ENCODE measurements at places on chromosomes 12 and 14.

- no peak for DNase-seq
Observed at GRCh38 chr14:54486685-54487084, 2.1 kb downstream of the GMFB start.

DNA sequence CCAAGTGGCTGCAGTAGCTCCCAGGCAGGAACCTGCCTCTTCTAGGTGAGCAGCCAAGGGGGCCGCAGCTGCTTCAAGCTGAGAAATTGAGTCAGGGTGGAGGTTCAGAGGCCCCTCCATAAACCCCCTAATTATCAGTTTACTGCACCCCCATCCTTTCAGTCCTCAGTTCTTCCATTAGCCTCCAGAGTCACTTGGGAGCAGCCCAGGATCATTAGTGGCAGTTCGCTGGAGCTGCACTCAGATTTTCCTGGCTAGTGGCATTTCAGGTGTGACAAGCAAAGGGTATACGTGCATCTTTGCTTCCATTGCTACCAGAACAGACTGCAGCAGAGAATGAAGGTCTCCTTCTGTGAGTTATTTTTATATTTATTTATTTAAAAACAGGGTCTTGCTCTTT, 358.7 kb downstream of the FUT8 start:
- DNase-seq: no peak

DNA sequence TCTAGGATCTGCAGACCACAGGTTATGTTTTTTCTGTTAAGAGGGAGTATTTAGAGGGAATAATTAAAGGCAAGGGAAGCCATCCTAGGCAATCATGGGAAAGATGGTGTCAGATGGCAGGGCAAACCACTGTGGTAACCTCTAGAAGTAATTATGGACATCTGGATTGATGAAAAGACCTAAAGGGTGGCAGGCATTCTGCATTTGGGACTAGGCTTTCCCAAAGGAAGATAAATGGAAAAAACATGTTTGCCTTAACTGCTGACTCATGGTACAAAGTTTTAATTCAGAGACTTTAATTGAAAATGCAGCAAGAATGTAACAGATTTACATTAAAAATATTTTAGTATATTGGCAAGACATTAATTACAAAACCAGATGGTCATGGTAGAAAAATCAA, 88.1 kb downstream of the TMEM30B start:
- no peak for DNase-seq

- DNase-seq: no peak
Observed at GRCh38 chr12:58007875-58008274, 66.5 kb downstream of the ATP23 start.

- no peak for DNase-seq
Observed at GRCh38 chr12:27260746-27261145, 16.7 kb downstream of the STK38L start.

DNA sequence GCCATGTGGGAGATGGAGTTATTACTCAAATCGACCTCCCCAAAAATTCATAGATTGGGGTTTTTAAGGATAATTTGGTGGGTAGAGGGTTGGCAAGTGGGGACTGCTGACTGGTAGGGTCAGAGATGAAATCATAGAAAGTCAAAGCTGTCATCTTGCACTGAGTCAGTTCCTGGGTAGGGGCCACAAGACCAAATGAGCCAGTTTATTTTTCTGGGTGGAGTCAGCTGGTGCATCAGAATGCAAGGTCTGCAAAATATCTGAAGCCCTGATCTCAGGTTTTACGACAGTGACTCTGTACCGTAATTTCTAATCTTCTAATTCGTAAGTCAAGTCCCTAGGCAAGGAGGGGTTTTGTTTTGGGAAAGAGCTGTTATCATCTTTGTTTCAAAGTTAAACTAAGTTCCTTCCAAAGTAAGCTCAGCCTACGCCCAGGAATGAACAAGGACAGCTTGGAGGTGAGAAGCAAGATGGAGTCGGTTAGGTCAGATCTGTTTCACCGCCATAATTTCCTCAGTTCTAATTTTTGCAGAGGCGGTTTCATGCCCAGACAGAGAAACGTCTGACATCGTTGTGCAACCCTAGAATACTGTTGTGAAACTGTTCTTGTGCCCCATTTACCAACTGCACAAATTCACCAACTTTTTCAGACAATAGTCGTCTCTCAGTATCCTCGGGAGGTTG, 104.5 kb upstream of the SFSWAP start:
- no peak for DNase-seq

DNA sequence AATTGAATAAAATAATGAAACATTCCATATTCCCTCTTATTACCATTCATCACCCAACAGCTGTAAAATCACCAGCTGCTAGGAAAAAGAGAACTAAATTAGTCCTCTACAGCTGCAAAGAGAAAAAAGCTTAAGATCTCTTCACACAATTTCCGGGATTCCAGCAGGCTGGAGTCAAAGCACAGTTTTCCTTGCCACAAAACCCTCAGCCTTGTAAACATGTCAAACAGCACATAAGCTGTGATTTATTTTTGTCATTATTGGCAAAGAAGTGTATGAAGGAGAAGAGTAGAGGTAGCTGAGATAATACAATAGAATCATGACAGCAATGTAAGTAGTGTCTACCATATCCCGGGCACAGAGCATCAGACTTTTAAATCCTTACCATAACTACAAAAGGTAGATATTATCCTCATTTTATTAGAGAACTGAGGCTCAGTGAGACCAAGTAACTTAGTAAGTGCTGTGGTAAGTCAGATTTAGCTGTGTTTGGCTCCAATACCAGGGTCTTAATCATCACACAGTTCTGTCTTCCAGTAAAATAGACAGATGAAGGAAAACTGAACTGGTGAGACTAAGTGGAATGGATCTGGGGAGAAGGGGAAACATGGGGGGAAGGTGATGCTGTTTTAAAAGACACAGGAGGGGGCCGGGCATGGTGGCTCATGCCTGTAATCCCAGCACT, 57.3 kb downstream of the NTN4 start:
- no peak for DNase-seq

GRCh38 chr14:92924247-92924646, 1.3 kb downstream of the CHGA start:
- DNase-seq: no peak

DNA sequence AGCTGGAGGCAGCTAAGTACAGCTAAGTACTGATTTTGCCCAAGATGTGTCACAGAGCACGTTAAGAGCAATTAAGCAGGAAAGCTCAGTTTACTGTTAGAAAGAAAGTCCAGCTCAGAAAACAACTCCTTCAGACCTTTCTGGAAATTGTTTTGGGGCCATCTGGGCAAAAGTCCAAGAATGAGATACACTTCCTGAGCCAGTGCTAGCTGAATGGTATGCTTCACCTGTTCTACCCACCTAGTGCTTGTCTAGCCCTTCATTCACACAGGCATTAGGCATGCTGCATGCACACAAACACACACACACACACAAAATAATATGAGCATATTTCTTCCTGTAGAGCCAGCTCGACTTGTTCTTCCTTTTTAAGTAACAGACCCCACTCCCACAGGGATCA, 6.6 kb upstream of the IKZF4 start:
- DNase-seq: no peak

DNA sequence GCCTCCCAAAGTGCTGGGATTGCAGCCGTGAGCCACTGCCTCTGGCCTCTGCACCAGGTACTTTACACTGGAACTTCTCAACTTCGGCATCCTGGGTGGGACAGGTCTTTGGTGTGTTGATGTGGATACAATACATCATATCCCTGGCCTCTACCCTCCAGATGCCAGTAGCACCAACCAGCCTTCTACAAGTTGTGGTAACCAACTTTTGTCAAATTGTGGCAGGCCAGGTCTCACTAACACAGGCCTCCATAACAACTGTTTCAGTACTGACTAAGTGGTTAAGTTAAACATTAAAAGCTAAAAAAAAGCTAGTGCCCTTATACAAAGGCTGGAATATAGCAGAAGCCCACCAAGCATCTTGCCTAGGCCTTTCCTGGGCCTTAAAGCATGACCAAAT, 232.9 kb downstream of the PCNX1 start:
- DNase-seq: no peak

- no peak for DNase-seq
Observed at GRCh38 chr12:52925717-52926595, 21.1 kb upstream of the KRT8 start.

GRCh38 chr12:55548756-55549155, 646 bp upstream of the OR6C4 start:
- DNase-seq: no peak

GRCh38 chr12:92551853-92552397, 150.9 kb upstream of the PLEKHG7 start:
- no peak for DNase-seq

DNA sequence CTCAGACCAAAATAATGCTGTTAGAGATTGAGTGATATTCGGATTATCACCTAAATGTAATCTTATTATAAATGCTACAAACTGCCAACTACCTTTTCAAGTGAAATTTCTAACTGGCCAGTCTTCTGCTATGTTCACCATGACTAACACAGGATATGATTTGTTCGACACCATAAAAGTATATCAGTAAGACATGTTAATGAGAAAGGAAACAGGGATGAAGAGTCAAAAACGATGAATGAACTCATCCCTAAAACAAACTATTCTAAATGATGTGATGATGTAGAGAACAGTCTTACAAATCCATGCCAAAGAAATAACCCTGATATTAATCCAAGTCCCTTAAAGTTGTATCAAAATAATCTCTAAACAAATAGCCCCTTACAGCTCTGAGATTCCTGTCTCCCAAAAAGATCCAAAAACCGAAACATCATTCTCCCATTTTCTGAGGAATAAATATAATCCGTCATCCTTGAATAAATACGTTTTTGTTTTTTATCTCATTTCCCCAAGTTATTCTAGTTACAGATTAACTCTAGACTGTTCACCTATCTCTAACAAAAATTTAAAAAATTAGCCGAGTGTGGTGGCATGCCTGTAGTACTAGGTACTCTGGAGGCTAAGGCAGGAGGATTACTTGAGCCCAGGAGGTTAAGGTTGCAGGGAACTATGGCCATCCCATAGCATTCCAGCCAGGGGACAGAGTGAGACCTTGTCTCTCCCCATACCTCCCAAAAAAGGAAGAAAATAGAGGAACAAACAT, 9.1 kb downstream of the SCAF11 start:
- no peak for DNase-seq

DNA sequence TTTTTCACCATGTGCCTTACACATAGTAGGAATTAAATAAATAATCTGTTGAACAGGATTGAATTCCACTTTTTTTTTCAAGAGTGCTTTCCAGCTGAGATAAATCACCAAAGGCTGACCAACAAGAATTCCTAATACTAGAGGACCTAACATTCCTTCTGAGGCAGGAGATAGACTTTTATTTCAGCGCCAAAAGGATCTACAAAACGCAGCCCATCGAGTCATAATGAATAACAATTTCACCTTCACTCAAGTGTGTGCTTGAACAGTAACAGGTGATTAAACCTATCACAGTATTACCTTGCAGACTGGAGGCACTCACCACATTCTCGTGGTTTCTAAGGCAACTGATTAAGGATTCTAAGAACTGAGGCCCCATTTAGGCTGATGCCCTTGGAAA, 224.3 kb upstream of the ATP2B1 start:
- DNase-seq: no peak

DNA sequence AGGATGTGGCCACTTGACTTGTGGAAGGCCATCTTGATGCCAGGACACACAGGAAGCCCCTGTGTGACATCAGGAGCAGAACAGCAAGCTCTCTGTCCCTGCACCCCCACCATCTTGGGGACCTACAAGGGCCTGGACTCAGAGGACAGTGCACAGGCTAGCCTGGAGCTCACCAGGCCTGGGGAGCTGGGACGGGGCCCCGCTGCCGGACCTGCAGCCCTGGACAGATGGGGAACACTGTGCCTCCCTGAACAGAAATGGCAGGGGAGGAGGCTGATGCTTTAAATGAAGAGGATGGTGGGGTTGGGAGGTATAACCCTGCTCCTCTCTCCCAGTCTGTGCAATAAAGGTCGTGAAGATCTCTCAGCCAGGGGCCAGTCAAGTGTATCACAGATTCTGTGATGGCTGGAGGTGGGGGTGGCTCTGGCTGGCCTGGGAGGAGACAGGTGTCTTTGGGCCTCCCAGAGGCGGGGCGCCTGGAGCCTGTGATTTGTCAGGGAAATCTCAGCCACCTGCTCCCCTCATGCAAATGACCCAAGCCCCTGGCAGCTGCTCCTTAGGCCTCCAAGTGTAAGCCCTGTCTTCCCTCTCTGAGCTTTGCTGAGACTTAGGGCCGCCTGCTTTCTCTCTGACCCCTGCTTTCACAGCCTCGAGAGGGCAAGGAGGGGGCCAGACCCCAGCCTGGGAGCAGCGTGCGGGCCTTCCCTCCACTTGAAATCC, 1.1 kb upstream of the GNB3 start:
- no peak for DNase-seq

DNA sequence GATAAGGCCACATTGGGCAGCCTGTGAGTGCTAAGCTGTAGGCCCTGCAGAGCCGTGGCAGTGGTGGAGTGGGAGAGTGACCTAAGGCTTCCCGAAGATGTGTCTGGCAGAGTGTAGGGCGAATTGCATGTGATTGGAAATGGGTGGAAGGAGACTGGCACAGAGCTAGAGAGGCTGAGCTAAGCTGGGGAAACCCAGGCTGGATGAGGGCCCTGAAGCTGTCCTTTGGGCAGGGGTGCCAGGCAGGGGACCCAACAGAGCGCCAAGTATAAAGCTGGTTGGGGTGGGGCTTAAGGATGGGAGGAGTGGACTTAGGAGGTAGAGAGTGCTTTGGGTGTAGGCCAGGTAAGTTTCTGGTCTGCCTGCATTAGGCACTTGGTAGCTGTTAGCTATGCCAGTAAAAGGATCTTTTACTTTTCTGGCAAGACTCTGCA, 47.9 kb downstream of the WDR20 start:
- DNase-seq: no peak

DNA sequence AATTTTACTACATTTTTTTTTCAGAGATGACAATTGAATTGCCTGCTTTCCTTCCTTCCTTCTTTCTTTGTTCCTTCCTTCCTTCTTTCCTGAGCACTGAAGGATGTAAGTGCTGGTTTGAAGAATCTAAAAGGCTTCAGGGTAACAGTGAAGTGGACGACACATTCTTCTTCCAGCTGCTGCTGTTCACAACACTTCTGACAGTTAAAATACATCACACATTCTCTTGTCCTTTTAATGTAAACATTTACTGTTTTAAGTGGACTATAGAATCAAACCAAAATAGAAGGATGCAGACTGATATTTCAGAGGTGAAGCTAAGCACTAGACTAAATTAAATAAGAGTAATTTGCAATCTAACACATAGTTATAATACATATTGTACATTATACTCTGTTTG, 151.5 kb downstream of the MSRB3 start:
- DNase-seq: no peak

- DNase-seq: no peak
Observed at GRCh38 chr14:71371711-71372396, 464.6 kb downstream of the PCNX1 start.

- DNase-seq: no peak
Observed at GRCh38 chr12:124480469-124481256, 86.7 kb downstream of the NCOR2 start.

DNA sequence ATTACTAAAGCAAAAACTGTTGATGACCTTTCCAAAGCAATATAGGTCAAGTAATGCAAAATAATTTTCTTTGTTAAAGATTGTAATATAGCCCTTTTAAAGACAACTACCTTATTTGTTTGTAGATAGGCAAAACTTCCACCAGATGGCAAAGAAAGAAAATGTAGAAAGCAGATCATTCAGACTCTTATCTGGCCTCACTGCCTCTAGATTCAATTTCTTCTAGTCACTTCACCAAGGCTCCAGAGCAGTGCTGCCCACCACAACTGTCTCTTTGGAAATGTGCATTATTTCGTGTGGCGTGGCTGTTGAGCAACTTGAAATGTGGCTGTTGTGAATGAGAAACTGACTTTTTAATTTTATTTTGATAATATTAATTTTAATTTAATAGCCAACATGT, 127.1 kb downstream of the ITPR2 start:
- DNase-seq: no peak

GRCh38 chr12:103772367-103773108, 68.5 kb downstream of the NT5DC3 start:
- no peak for DNase-seq

All from stimulated activated CD8-positive, alpha-beta memory T cell treated with anti-CD3 and anti-CD28 coated beads, Interleukin-12 subunit alpha, Interleukin-12 subunit beta, amount 100 ng/mL, for 4 hours (primary cell).